Uterus (tissue), 4 donors: ENCODE measurements at places on chromosomes 6 and 20. TPM values are rescaled to one million over a fixed set of nuclear protein-coding genes. Genes with fewer than 3 reads are reported as not detected.
A peak's percentile ranks its signal among the peaks of the same experiment; 100 is the strongest.

Gene BNIP5
- not detected for total RNA-seq

Gene TNFRSF6B
- not detected for total RNA-seq

Gene CFAP206
- total RNA-seq = not detected

Gene PRR18
- not detected for total RNA-seq

Gene WFDC5
- total RNA-seq = not detected

Gene CNKSR3
- 29.6 TPM for total RNA-seq

DNA sequence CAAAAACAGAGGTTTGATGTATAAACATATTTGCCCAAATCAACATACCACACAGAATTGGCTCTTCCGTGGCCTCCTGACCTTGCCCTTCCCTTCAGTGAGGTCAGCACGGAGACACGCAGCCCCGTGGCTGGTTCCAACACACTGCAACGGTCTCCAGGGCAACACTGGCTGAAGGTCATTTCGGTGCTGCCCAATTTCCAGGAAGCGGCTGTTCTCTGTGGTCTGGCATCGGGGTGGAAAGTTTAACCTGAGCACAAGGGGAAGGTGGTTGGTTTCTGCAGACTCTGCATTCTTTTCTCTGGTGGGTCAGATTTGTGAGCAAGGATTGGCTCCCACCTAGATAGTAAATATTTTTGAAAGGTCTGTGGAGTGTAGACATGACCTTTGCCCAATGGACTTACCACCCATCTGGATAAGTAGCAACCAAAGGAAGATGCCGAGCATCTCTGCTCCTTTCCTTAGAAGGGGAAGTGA, 177.6 kb upstream of the PHACTR1 start:
- peak; percentile 39 for DNase-seq
- no peak overlapping the region for H3K4me3 ChIP-seq
- H3K27me3 ChIP-seq = no peaks in the 10 kb centered on the region
- H3K27ac ChIP-seq = no peak overlapping the region
- H3K36me3 ChIP-seq = no peaks in the 10 kb centered on the region
- H3K4me1 ChIP-seq = no peaks in the 10 kb centered on the region

- H3K4me1 ChIP-seq = no peaks in the 10 kb centered on the region
- H3K27me3 ChIP-seq = no peaks in the 10 kb centered on the region
- no peak overlapping the region for H3K4me3 ChIP-seq
- H3K36me3 ChIP-seq = no peaks in the 10 kb centered on the region
These were observed 9.3 kb downstream of the IP6K3 start for GRCh38 chr6:33737267-33738026.

DNA sequence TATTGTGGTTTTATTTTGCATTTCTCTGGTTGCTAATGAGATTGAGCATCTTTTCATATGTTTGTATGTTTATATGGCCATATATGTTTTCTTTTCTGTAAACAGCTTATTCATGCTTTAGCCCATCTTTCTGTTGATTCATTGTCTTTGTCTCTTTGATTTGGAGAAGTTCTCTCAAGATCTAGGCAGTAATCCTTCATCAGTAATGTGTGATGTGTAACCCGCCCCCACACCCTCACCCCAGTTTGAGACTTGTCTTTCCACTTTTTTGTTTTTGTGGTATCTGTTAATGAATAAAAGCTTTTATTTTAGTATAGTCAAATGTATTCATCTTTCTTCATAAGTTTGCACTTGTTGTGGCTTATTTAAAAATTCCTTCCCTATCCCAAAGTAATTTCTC, 26.0 kb downstream of the ZC3H12D start:
- H3K36me3 ChIP-seq = no peaks in the 10 kb centered on the region
- no peak overlapping the region for H3K27ac ChIP-seq
- DNase-seq = no peak
- no peak overlapping the region for H3K4me3 ChIP-seq

- peak; percentile 78 for DNase-seq
- H3K27ac ChIP-seq = peak overlapping the region; percentile 69
- H3K4me3 ChIP-seq = no peak overlapping the region
- no peaks in the 10 kb centered on the region for H3K36me3 ChIP-seq
- H3K27me3 ChIP-seq = no peaks in the 10 kb centered on the region
These were observed 163.5 kb upstream of the CDYL start for GRCh38 chr6:4612636-4613171.

DNA sequence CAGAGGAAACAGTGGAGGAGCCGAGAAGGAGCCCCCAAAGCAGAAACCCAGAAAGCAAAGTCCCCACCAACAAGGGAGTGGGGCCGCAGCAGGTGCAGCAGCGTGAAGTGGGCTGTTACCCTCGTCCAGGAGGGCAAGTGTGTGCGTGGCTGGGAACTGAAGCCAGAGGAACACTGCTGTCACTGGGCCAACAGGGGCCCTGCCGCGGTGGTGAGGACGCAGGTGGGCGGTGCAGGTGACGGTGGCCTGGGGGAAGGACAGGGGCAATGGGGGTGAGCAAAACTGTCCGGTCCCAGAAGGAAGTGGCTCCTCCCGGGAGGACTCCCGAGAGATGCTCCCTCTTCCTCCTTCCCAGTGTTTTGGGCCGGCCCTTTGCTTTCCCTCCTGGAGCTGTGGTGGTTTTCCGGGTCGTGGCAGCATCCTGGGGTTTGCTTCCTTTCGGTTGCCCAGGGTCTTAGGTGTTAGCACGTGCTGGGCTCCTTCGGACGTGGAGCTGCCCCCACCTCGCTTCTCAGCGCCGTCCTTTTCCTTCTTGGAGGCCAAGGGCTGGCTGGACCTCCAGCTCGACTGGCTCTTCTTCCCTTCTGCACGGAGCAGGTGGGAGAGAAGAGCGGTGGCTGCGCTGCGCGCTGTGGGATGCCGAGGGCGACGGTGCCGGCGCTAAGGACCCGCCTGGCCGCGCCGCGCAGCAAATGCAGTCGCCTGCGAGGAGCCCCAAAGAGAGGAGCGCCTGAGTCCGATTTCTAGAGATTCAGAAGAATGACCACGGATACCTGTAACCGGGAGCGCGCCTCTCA, 62.7 kb upstream of the SLC2A12 start:
- no peak overlapping the region for H3K27ac ChIP-seq
- H3K4me1 ChIP-seq = no peaks in the 10 kb centered on the region
- no peak for DNase-seq
- no peak overlapping the region for H3K4me3 ChIP-seq
- no peaks in the 10 kb centered on the region for H3K27me3 ChIP-seq
- H3K36me3 ChIP-seq = no peaks in the 10 kb centered on the region

- no peaks in the 10 kb centered on the region for H3K4me1 ChIP-seq
- no peaks in the 10 kb centered on the region for H3K36me3 ChIP-seq
- H3K27ac ChIP-seq = no peak overlapping the region
- H3K27me3 ChIP-seq = no peaks in the 10 kb centered on the region
These were observed 60.6 kb downstream of the FOXA2 start for GRCh38 chr20:22523499-22524392.

- no peaks in the 10 kb centered on the region for H3K4me1 ChIP-seq
- no peaks in the 10 kb centered on the region for H3K27me3 ChIP-seq
- no peak overlapping the region for H3K4me3 ChIP-seq
- no peaks in the 10 kb centered on the region for H3K36me3 ChIP-seq
These were observed 33.2 kb upstream of the TFAP2C start for GRCh38 chr20:56595746-56596475.

- H3K4me3 ChIP-seq = no peak overlapping the region
- H3K4me1 ChIP-seq = no peaks in the 10 kb centered on the region
- no peak overlapping the region for H3K27ac ChIP-seq
- H3K27me3 ChIP-seq = no peaks in the 10 kb centered on the region
- H3K36me3 ChIP-seq = no peaks in the 10 kb centered on the region
- no peak for DNase-seq
These were observed 157.4 kb downstream of the JARID2 start for GRCh38 chr6:15403094-15403755.

DNA sequence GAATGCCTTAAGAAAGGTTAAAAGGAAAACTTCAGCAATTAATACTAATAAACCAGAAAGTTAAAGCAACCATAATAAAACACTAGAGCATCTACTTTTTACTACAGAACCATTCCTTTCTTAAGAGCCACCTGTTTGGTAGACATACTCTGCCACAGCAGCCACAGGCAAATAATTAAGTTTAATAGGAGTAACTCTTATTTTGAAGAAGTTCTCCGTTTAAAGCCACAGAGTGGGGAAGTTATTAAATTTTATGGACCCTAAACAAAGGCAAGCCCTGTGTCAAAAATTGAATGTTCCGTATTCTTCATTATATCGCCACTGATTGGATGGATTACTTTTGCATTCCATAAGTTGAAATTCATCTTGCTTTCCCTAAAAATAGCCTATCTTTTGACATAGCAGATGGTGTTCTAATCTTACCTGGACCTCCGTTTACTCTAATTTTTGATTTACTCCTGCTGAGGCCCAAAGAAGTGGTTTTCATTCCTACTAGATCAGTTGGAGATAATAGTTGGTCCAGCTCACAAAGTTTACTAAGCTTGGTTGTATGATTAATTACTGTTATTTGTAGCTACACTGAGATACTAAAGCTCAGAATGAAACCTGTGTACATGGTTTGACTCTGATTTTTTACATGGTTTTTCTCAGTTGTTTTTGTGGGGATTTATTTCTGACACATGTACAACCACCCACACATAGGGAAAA, 140.4 kb upstream of the SUPT3H start:
- no peak for DNase-seq
- no peak overlapping the region for H3K27ac ChIP-seq
- no peak overlapping the region for H3K4me3 ChIP-seq
